ENCODE measurements at places on chromosomes 7 and 10. TPM values are rescaled to one million over a fixed set of nuclear protein-coding genes. Genes with fewer than 3 reads are reported as not detected.

DNA sequence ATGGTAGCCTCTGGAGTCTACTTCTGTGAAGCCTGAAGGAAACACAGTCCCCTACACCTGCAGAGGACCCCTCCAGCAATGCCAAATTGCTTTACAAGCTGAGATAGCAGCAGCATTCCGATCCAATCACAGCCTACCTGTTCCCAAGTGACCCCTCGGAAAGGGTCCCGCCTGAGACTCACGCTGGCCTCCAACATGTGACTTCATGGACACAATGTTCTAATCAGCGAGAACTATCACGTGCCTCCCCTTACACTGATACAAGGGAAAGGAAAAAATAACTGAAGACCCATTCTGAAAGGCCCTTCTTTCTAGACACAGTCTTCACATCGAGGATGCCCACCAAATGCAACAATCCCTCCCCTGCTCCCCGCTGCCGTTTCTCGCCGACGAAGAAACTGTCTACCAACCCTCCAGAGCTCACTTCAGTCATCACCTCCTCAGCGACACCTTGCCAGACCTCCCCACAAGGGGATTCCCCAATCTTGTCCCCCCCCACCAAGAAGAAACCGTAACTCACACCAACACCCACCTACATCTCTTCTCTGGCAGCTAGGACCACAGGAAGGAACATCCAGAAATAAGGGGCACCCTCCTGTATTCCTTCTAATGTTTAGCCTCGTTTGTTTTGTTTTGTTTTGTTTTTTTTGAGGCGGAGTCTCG lies 1.8 kb downstream of the SNX8 start:
- no peaks in the 10 kb centered on the region for H3K36me3 ChIP-seq
- no peak overlapping the region for H3K4me3 ChIP-seq
- H3K27me3 ChIP-seq = no peaks in the 10 kb centered on the region

DNA sequence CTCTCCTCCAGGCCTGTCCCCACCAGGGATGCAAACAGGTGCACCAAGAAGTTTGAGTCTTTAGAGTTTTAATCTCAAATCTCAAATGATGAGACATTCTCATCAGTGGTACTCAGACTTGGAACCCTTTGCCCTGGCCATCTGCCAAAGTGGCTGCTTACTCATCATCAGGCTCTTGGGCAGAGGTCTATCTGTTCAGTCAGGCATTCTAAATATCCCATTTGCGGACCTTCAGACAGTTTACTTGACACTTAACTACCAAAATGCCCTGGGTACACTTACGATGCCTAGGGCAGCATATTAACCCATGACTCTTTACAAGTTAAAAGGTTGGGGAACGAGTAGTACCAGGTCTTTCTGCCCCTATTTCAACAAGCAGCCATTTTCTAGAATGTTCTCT lies 61.2 kb upstream of the YAE1 start:
- H3K27ac ChIP-seq = no peak overlapping the region
- no peaks in the 10 kb centered on the region for H3K4me1 ChIP-seq
- H3K27me3 ChIP-seq = peaks cover 2% of the 10 kb centered on the region
- H3K4me3 ChIP-seq = no peak overlapping the region
- DNase-seq = peak; percentile 54

- peaks cover 2% of the 10 kb centered on the region for H3K4me1 ChIP-seq
- DNase-seq = peak; percentile 23
- no peaks in the 10 kb centered on the region for H3K27me3 ChIP-seq
- no peaks in the 10 kb centered on the region for H3K36me3 ChIP-seq
Measured at GRCh38 chr7:50632561-50633413, 67.6 kb upstream of the DDC start.

- H3K27ac ChIP-seq = no peak overlapping the region
- peaks cover 57% of the 10 kb centered on the region for H3K27me3 ChIP-seq
- no peak overlapping the region for H3K4me3 ChIP-seq
- no peaks in the 10 kb centered on the region for H3K4me1 ChIP-seq
- no peaks in the 10 kb centered on the region for H3K36me3 ChIP-seq
- DNase-seq = no peak
Measured at GRCh38 chr10:103548581-103549348, 55.3 kb downstream of the NEURL1 start.

DNA sequence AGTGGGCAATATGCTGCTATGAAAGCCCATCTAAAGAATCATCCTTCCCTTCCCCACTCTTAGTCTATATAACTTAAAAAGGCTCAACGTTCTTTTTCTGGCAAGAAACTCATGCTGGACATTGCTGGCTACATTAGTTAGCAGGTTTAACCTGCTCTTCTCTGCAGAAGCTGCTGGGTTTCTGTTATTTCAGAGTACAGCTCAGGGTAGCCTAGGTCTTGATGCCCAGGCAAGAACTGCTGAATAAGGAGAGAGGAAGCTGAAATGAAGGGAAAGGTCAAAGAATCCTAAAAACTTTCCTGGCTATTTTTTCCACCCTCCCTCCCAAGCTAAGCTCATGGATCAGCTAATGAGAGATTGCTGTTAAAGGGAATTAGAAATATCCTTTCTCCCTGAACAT lies 79.4 kb downstream of the ANKIB1 start:
- H3K27ac ChIP-seq = no peak overlapping the region
- no peak overlapping the region for H3K4me3 ChIP-seq
- H3K36me3 ChIP-seq = peaks cover 4% of the 10 kb centered on the region
- no peaks in the 10 kb centered on the region for H3K4me1 ChIP-seq
- H3K27me3 ChIP-seq = no peaks in the 10 kb centered on the region

DNA sequence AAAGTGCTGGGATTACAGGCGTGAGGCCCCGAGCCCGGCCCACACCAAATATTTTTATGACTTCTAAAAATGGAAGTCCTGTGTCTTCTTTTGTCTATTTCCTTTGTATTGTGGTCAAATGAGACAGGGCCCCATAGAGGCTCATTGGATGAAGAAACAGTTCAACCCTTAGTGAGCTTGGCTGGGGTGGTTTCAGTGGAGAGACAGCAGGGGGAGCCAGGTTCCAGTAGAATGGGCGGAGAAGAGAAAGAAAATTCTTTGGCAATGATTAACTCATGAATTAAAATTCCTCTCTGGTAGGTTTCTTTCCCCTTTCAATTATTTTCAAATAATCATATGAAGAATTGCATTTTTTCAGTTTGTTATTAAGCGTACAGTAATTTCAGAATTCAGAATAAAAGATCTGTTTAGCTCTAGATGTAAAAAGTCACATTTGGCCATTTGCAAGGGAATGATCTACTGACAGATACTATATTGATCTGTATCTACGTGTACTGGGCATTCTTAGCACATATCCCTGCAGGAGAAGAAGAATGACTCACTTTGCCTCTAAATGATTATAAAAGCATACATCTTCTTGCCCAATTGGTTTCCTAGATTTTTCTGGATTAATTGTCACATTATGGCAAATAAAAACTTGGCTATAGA lies 43.2 kb downstream of the PNLIPRP3 start:
- H3K27me3 ChIP-seq = no peaks in the 10 kb centered on the region
- no peak overlapping the region for H3K27ac ChIP-seq
- H3K36me3 ChIP-seq = no peaks in the 10 kb centered on the region

DNA sequence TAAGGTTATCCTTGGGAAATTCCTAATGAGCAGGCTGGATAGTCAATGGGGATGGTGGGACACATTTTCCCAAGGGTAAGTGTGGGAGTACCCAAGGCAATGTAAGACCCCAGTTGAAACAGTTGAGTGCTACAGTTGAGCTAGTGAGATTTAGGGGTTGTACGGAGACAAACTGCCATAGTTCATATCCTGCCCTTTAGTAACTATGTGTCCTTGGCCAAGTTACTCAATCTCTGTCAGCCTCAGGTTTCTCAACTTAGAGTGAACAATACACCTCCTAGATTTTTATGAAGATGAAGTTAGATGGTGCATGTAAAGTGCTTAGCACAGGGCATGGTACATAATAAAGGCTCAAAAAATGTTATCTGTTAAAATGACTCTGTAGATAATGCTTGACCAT lies 20.5 kb downstream of the HABP2 start:
- H3K4me1 ChIP-seq = no peaks in the 10 kb centered on the region
- DNase-seq = no peak
- H3K4me3 ChIP-seq = no peak overlapping the region
- H3K36me3 ChIP-seq = no peaks in the 10 kb centered on the region

GRCh38 chr7:121187222-121187621 lies 141.6 kb upstream of the WNT16 start:
- no peak overlapping the region for H3K27ac ChIP-seq
- H3K27me3 ChIP-seq = no peaks in the 10 kb centered on the region
- no peaks in the 10 kb centered on the region for H3K4me1 ChIP-seq
- no peaks in the 10 kb centered on the region for H3K36me3 ChIP-seq
- H3K4me3 ChIP-seq = no peak overlapping the region
- no peak for DNase-seq

- H3K27me3 ChIP-seq = no peaks in the 10 kb centered on the region
- no peaks in the 10 kb centered on the region for H3K36me3 ChIP-seq
- H3K4me1 ChIP-seq = peaks cover 11% of the 10 kb centered on the region
- no peak overlapping the region for H3K27ac ChIP-seq
- DNase-seq = no peak
Measured at GRCh38 chr7:105028004-105028403, 14.0 kb downstream of the KMT2E start.

- H3K36me3 ChIP-seq = no peaks in the 10 kb centered on the region
- DNase-seq = no peak
- H3K4me3 ChIP-seq = no peak overlapping the region
Measured at GRCh38 chr7:109176661-109177060, 607.0 kb downstream of the DNAJB9 start.

DNA sequence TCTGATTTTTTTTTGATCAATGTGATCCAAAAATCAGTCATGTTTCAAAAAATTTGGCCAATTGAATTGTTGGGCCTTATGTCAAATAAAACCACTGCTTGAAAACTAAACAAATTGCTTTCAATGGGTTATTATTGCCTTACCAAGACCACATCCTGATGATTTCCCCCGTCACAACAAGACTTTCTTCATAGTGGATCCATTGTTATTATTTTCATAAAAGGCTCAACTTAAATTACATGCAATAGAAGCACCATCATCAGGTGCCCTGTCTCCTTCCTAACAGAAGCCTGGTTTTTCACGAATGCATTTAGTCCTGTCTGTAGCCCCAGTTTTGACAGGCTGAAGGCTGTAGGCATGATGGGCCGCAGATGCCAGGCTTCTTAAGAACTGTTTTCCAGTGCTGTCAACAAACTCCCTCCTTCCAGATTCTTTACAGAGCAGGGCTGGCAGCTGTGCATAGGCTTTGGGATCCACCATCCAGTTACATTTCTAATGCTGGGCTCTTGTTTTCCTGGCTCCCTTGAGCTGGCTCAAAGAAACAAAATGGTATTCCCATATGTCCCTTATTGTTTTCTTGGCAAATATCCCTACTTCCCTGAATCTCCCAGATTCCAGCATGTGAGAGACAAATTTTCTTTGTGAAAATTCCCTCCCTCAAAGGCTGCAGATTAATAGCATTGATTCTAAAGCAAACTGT lies 302.0 kb downstream of the TWIST1 start:
- H3K4me3 ChIP-seq = no peak overlapping the region
- H3K27ac ChIP-seq = no peak overlapping the region
- no peaks in the 10 kb centered on the region for H3K27me3 ChIP-seq
- H3K4me1 ChIP-seq = no peaks in the 10 kb centered on the region

DNA sequence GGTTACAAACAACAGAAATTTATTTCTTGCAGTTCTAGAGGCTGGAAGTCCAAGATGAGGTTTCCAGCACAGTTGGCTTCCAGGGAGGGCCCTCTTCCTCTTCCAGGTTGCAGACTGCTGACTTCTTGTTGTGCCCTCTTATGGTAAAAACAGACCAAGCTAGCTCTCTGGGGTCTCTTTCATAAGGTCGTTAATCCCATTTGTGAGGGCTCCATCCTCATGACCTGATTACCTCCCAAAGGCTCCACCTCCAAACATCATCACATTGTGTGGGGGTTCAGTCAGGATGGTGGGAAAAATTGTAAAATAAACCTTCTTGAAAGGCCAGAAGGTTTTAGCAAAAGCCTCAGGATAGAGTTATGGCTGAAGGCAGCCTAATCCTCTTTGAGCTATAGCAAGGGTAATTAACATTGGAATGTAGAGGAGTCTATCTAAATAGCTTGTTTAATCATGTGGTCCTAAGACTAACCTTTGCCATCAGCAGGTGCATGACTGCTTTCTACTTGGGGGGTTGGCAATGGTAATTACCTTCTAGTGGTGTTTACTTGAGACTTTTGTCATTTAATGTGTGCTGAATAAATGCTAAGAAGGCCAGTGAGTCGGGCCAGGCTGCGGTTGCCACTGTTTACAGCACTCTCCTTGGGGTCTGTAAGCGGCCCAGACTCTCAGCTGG lies 80.8 kb downstream of the PPP1R17 start:
- H3K4me1 ChIP-seq = no peaks in the 10 kb centered on the region
- no peak overlapping the region for H3K27ac ChIP-seq
- no peak for DNase-seq

- no peaks in the 10 kb centered on the region for H3K36me3 ChIP-seq
- DNase-seq = peak; percentile 69
- peak overlapping the region; percentile 71 for H3K27ac ChIP-seq
- H3K27me3 ChIP-seq = peaks cover 4% of the 10 kb centered on the region
- H3K4me3 ChIP-seq = no peak overlapping the region
Measured at GRCh38 chr7:25847336-25848070, 304.5 kb upstream of the NFE2L3 start.

DNA sequence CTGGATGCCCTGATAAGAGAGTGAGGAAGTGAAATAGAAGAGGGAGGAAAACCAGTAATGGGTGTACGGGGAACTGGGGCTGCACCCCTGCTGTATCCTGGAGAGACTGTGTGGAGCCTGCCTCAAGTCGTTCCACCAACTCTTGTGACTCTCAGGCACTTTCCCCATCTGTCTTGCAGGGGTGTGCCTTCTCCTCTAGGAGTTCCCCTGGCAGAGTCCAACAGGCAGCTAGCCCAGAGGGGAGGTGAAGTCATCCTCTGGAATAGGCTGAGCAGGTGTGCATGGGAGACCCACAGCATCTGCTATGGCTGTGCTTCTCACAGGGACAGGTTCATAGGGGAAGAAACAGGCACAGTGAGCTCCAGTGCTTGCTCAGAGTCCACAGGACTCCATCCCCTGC lies 46.8 kb downstream of the WIPF3 start:
- H3K4me3 ChIP-seq = no peak overlapping the region
- no peaks in the 10 kb centered on the region for H3K4me1 ChIP-seq
- H3K36me3 ChIP-seq = no peaks in the 10 kb centered on the region
- peaks cover 6% of the 10 kb centered on the region for H3K27me3 ChIP-seq

FXYD4 gene
- not detected for total RNA-seq

INSYN2A gene
- 0.41 TPM for total RNA-seq

ASZ1 gene
- total RNA-seq = not detected

MASTL gene
- 6.7 TPM for total RNA-seq

Measured in astrocyte (in vitro differentiated cells and primary cell).